Stimulated activated CD8-positive, alpha-beta memory T cell treated with anti-CD3 and anti-CD28 coated beads, Interleukin-2, amount 100 ng/mL, for 48 hours (primary cell): ENCODE measurements at places on chromosomes 13 and 19.

DNA sequence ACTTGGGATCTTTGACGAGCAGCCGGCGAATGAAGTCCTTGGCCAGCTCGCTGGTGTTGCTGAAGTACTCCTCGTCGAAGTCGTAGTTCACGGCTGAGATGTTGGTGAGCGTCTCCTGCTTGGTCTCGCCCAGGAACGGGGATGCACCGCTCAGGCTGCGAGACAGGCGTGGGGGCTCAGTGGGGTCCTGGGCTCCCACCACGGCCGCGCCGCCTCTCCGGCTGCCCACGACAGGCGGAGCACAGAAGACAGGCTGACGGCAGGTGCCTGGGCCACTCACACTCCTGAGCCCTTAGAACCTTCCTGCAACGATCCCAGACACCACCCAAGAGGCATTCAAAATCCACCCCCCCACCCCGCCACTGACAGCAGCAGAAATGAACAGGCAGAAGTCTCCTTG lies 9.9 kb downstream of the DAPK3 start:
- DNase-seq: no peak

DNA sequence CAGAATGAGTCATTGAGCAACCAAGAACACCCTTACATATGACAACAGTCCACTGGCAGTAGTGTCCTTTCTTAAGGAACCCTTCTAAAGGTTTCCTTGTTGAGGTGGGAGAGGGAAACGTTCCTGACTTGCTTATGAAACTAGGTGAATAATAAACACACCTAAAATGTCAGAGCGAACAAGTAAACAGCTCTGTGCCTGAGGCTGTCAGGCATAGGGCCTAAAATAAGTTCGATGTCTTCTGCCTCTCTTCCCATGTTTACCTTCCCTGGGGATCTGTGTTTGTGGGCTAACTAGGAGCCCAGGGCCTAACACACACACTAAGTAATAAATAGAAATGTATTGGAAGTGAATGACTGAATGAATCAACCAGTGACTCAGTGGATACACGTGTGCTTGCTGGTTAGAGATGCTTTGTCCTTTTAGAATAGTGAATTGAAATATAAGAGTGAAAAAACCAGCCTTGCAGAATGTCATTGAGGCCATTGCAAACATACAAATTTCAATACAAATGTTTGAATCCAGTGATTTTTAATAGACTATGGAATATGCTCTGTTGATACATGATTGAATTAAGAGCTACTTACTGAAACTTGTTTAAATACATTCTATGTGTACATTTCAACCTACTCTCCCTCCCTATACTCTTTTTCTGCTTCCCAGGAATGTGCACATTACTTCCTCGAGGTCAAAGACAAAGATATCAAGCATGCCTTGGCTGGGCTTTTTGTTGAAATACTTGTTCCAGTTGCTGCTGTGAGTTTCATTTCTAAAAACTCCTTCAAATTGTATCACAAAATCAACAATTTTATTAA lies 102.9 kb downstream of the FRY start:
- DNase-seq: no peak

DNA sequence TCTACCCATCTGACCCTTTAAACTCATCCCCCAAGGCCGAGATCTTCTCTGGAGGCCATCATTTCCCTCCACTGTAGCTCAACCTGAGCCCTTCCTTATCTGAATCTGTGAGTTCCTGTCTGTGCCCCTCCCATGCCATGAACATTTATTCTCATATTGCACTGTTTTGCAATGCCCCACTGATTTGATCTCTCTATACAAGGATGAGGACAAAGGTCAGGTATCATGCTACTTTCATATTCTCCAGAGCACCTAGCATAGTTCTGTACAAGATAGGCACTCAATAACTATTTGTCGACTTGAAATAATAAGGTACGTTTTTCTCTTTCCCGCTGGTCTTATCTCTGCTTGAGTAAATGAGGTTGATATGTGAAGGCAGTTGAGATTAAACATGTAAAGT lies 135.5 kb downstream of the KLF5 start:
- DNase-seq: no peak

- peak; percentile 73 for DNase-seq
Observed at GRCh38 chr19:52139252-52140031, at the start of gene ZNF616. Gene ZNF616, minus strand, starts transcription at chr19:52139938. Its CDS starts 9,426 bp downstream, at chr19:52130512.

GRCh38 chr19:49631014-49631588 lies 8.8 kb downstream of the RRAS start:
- DNase-seq: no peak

DNA sequence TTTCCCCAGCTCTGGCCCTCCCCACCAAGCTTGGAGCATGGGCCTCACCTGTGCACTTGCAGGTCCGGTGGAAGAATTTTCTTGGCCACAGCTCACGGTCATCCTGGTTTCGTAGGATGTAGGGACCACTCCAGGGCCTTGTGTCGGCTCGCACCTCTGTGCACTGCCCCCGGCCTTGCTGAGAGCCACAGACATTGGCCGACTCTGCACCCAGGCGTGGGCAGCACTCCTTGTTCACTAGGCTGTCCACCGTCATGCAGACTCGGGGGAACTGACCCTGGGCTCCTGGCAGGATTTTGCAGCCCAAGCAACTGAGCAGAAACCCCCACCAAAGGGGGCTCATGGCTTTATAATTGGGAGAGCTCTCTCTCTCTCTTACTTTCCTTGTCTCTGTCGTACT lies 569 bp downstream of the DCT start:
- no peak for DNase-seq

- no peak for DNase-seq
Observed at GRCh38 chr13:101238555-101238954, 177.8 kb downstream of the NALCN start.

GRCh38 chr13:44385847-44386246 lies 12.2 kb downstream of the SERP2 start:
- no peak for DNase-seq

GRCh38 chr19:39941615-39942365 lies 7.4 kb upstream of the FCGBP start:
- no peak for DNase-seq

DNA sequence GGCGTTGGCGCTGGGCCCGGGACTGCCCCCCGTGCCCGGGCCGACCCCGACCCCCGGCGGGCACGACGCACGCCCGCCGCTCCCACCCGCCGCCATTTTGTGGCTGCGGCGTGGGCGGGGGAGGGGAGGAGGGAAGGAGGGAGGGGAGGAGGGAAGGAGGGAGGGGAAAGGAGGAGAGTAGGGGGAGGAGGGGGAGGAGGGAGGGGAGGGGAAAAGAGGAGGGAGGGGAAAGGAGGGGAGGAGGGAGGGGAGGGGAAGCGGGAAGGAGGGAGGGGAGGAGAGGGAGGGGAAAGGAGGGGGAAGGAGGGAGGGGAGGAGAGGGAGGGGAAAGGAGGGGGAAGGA lies at the start of gene BTBD2:
Gene BTBD2 (minus strand): TSS at position 107 of the 343 bp plus-strand sequence. CDS start 11 bp downstream, at position 96.
- DNase-seq: no peak

DNA sequence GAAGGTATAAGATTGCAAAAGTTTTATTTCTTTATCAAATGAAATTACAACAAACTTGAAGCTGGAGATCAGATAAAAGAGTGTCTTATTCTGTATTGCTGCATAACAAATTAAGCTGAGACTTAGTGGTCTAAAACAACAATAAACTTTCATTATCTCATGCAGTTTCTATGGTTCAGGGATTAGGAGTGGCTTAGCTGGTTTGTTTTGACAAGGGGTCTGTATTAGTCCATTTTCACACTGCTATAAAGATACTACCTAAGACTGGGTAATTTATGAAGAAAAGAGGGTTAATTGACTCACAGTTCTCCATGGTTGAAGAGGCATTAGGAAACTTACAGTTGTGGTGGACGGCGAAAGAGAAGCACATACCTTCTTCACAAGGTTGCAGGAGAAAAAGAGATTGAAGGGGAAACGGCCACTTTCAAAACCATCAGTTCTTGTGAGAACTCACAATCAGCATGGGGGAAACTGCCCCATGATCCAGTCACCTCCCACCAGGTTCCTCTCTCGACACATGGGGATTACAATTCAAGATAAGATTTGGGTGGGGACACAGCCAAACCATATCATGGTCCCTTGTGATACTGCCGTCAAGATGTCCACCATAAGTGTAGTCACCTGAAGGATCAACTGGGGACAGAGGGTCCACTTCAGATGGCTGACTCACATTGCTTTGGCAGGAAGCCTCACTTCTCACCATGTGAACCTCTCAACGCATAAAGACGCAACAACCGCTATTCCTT lies 97.8 kb downstream of the RNF17 start:
- no peak for DNase-seq

DNA sequence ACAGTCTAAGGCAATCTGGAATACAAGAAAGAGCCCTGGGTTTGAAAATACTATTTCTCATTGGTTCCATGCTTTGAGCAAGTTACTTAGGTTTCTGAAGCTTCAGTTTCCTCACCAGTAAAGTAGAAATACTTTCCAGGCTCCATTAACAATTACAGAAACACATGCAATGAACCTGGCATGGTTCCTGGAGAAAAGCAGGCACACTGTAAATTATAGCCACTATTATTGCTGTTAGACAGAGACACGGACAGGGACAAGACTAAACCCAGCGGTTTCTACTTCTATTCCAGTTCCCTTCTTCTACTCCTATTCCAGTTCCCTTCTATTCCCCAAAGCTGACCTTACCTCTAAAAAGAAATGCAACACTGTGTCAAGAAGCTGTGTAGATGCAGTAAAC lies 41.2 kb downstream of the MIPEP start:
- DNase-seq: no peak

DNA sequence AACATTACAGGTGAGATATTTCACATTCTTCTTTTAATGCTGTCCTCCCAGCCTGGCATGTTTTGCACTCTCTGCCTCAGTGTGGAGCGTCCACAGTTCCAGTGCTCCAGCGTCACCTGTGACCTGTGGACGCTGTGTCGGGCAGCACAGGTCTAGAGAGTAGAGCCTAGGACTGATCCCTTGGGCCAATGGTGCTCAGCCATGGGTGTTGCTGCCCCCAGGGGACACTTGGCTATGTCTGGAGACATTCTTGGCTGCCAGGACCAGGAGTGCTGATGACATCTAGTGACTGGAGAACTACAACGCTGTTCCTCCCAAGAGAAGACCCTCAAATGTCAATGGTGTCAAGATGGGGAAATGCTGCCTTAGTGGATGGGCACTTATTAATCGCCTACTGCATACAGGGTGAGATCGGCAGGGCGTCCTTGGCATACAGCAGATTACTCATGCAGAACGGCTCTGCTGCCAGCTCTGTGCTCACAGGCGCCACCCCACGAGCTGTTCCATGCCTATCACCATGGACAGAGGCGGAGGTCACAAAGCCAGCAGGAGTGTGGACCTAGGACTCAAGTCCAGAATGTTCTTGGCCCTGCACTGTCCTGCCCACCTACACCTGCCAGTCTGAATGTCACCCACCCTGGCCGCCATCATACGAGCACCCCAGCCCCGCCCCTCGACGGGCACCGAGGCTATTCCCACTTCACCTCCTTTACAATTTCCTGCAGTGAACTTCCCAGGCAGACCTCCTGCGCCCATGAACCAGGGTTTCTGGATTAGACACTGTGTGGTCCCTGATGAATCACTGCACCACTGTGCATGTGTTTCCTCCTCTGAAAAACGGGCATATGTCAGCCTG lies 13.9 kb upstream of the MADCAM1 start:
- DNase-seq: no peak

DNA sequence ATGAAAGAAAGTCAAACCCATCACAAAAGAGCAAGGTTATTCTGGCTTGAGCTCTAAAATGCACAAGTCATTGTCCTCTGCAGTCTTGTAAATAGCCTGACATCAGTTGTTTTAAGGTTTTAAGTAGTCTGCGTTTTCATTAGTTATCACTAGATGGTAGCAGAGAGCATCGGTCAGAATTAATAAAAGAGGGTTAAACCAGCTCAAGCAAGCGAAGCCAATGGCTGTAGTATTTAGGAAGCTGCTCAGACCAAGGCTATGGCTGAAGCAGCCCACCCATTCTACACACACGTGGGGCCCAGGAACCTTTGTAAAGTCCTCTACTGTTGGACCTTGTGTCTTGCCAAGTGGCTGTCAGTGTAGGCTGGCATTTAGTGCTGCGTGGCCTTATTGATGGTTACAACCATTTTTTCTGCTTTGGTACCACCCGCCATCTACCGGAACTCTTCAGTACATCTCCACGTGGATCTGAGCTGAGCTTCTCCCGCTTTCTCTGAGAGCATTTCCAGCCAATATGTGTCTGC lies 13.3 kb upstream of the ZNF57 start:
- no peak for DNase-seq

DNA sequence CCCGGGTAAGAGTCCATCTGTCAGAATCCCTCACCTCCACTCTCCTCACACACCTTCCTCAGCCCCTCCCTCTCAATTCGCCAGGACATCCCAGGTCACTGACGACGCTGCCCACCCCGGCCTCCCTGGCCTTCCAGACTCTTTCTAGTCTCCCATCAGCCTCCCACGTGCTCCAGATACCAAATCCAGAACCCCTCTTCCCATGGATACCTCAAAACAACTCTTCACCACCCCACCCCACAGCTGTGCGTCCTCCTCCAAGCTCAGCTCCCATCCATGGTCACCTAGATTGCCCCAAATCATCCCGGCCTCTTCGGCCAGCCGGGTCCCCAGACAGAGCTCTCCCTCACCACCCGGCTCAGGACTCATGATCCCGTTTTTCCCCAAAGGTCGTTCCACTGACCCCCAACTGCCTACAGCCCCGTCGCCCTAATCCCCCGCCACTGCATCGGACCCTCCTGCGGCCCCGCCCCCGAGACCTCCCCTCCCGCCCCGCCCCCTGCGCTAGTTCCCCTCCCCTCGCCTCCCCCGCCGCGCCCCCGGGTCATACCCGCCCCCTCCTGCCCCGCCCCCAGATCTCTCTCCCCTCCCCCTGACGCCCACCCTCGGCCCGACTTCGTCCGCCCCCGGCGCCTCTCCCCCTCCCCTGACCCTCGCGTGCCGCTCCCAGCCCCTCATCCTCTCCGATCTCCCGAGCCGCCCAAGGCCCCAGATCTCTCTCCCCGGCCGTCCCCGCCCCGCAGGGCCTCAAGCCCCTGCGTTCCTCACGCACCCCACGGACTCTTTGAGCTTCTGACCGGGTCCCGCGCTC lies 546 bp downstream of the UBXN6 start:
- DNase-seq: no peak

DNA sequence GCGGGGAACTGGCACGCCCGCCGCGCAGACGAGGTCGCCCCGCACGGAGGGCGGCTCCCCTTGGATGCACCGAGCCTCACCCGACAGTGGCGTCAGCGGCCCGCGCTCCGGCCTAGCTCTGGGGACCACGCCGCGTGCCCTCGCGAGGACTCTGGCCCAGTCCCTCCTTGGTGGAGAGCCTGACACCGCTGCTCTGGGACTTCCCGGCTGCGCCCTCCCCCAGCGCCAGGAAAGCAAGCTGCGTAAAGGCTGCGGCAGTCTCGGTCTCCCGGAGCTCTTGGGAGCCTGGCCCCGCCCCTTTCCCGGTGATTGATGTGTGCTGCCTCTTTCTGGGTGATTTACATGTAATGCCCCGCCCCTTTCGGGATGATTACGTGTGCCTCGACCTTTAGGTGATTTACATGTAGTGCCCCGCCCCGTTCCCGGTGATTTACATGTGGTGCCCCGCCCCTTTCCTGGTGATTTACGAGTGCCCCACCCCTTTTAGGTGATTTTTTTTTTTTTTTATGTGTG lies at the start of gene LENG9:
Gene LENG9 (minus strand): TSS at position 248 of the 513 bp plus-strand sequence. CDS start 252 bp downstream, outside the sequence.
- DNase-seq: peak; percentile 94
